Activated CD4-positive, alpha-beta T cell treated with anti-CD3 and anti-CD28 coated beads, Interleukin-2, amount 50 U/mL, for 24 hours (primary cell): ENCODE measurements at places on chromosomes 3 and 15.

- no peak for DNase-seq
These were observed 36.8 kb downstream of the CHAC1 start for GRCh38 chr15:40990080-40990479.

DNA sequence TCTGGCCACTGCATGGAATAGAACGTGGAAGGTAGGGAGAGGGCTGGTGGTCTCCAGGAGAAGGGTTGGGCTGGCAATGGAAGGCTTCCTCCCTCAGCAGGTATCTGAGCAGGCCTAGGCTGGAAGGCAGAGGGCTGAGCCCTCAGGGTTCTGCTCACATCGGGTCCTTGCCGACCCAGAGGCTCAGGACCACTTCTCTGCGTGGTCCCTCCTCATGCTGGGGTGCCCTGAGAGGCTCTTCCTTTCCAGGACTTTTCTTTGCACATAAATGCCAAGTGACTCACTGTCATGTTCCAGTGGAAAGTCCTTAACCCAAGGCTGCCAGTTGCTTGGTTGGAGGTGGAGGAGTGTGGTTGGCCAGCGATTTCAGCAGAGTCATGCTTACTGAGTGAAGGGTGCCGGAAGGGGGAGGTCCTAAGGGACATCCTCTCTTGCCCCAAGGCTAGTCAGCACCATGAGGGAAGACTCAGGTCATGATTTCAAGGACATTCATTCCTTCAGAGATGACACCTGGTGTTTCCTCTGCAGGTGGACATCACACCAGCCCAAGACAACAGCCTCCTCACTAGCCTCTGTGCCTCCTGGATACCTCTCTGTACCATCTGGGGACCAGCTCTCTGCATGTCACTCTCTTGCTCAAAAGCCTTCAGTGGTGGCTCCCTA is 8.2 kb downstream of the SLC6A6 start:
- DNase-seq = no peak

- no peak for DNase-seq
These were observed 53.1 kb downstream of the MCF2L2 start for GRCh38 chr3:183375337-183375736.

DNA sequence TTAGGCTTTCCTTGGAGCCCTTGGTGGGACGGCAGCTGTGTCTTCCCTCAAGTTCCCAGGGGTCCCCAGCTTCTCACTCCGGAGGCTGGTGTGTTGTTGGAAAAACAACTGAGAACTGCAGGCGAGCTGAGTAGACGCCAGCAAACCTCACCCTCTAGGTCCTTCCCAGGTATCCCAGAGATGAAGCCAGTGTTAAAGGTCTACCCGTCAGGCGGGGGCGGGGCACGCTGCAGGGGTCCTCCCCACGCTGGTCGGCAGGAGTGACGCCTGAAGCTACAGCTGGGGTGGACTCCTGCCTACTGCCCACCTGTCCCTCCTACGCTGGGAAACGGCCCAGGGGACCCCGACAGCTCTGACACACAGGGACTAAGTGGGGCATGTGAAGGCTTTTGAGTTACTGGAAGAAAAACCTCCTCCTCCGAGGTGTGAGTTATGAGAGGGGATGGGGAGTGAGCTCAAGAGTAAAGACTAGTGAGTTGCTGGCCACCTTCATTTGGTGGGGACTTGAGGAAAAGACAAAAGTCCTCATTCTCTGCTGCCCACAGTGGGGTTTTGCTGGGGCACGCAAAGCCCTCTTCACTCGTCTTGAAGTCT is 32.2 kb upstream of the SNRPA1 start:
- no peak for DNase-seq

- no peak for DNase-seq
These were observed 47.1 kb downstream of the FAH start for GRCh38 chr15:80199869-80200268.
